NCI-H446 treated with DMSO at 0.1 percent for 48 hours (cell line): ENCODE measurements at places on chromosomes 2 and 18.

DNA sequence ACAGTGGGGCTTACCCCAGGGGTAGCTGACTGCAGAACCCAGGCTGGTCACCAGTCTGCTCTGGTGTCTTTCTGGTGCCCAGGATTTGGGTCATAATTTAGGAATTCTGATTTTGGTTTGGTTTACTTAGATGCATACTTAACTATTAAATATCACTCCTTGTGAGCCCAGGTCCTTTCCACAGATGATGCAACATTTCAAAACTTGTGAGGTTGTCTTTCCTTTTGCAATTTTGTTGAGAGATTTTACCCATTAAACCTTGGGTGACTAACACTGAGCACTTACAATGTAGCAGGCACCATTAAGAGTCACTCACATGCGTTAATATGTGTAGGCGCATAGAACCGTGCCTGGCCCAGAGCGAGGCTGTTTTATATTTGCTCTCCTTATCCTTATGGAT, 61.8 kb upstream of the RPL31 start:
- no peak for DNase-seq

DNA sequence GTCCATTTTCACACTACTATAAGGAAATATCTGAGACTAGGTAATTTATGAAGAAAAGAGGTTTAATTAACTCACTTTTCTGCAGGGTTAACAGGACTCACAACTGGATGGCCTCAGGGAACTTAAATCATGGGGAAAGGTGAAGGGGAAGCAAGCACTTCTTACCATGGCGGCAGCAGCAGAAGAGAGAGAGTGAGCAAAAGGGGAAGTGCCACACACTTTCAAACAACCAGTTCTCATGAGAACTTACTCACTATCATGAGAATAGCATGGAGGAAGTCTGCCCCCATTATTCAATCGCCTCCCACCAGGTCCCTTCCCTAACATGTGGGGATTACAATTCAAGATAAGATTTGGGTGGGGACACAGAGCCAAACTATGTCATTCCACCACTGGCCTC, 55.1 kb upstream of the NETO1 start:
- DNase-seq, result no peak

DNA sequence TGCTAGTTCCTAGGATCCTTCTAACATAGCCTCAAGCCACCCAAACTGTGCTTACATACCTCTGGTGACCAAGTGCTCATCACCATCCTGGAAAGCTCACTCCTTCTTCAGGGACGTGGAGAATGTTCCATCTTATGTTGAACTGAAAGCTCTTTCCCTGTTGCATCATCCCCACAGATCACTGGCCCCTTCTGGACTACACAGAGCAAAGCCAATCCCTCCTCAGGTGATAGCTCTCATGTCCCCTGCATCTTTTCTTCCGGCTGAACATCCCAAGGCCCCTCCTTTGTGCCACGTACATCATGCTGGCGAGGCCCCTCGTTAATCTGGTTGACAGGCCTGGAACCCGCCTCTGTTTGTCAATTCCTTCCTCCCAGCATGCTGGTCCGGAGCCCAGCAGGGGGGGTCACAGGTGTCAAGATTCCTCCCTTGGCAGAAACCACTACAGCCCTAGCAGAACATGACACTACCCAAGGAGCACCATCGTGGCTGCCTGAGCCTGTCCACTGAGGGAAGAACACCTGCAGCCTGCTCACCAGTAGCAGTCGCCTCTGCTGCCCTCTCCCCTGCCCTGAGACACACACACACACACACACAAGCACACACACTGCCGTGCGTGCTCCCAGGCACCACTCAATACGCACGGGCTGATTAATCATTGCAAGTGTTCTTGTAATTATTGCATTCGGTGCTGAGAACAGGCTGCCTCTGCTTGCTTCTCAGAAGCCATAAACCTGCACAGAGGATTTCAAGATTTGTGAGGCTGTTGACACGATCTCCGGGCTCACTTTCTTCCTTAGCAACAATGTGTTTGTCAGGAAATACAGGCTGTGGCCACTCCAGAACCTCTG, 6.3 kb upstream of the KCNK3 start:
- no peak for DNase-seq

- DNase-seq, result no peak
These were observed 284.7 kb upstream of the ZC3H15 start for GRCh38 chr2:186201371-186201770.

DNA sequence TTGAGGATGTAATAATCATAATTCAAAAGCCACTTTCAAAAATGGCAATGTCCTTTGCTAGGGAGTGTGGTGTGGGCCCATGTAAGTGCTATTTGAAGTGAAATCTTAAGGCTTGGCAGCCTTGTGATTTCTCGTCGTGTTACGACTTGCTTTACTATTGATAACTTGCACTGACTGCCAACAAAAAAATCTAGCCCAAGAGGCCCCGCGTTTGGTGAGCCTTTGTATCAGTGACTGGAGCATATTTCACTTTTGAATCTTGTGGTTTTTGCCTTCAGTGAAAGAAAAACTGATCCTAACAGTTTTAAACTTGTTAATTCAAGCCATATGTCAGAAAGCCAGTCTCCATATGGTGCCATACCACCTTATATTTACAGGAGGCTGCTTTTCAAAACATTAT, 248.0 kb downstream of the TMEM182 start:
- DNase-seq, result peak; percentile 91

DNA sequence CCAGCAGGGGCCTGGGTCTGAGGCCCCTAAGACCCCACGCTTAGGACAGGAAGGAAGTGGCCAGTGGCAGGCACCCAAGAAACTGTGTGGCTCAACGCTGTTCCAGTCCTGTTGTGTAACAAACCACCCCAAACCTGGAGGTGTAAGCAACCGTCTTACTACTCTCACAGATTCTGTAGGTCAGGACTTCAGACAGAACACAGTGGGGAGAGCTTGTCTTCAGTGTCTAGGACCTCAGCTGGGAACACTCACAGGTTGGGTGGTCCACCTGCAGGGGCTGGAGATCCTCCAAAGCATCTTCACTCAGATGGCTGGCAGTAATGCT, 123.0 kb downstream of the KLHL29 start:
- no peak for DNase-seq
